T-helper 2 cell treated with Interferon-gamma antibody and Interleukin-4, amounts not matched to agents 100 ng/mL and 5 ng/mL, for 36 hours (primary cell): ENCODE measurements at places on chromosomes 3 and 15. TPM values are rescaled to one million over a fixed set of nuclear protein-coding genes. Genes with fewer than 3 reads are reported as not detected.

The BRK1 gene
- 108 and 110 TPM in 2 replicates for total RNA-seq

The MAGEF1 gene
- 10.9 and 11.2 TPM in 2 replicates for total RNA-seq

The AADACL2 gene
- total RNA-seq, result not detected in 2 replicates

The ELL3 gene
- 0.64 and 1.4 TPM in 2 replicates for total RNA-seq

The GOLGA8T gene
- 0.14 TPM in 1 of 2 replicates, not detected in the other for total RNA-seq

The ARHGAP31 gene
- 2.7 and 3.0 TPM in 2 replicates for total RNA-seq

The LTK gene
- 1.4 and 1.7 TPM in 2 replicates for total RNA-seq

The LXN gene
- 12.1 and 13.5 TPM in 2 replicates for total RNA-seq
